ENCODE measurements at places on chromosomes 1 and 21.

- no peak for DNase-seq
Measured at GRCh38 chr1:11301601-11302000, 28.6 kb downstream of the UBIAD1 start.

- DNase-seq: no peak
Measured at GRCh38 chr21:37870221-37870620, 46.0 kb downstream of the KCNJ6 start.

- no peak for DNase-seq
Measured at GRCh38 chr1:15288173-15288926, 41.3 kb downstream of the FHAD1 start.

DNA sequence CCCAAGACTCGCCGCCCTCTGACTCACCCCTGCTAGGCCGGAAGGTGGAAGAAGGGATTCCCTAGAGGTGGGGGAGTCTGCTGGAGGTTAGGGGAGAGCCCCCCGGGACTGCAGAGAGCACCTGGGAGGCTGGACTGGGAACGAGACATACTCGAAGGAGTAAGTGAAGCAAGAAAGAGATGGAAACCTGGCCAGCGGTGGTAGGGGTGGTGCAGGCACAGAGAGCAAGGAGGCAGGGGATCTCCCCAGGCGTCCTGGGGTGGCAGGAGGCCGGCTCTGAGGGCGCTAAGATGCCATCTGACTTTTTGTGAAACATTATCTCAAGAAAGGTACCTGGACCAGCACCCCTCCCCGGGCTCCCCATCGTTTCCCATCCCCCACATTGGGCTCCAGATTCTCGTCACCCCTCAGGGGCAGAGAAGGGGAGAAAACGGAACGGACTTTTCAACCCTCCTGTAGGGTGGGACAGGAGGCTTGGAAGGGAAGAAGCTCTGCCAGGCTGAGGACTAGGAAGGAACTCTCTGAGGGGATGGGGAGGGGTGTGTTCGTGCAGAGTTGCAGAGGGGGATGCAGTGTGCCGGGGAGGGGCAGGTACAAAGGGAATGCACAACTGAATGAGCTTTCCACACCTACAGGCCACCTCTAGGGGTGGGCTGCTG lies 708 bp downstream of the CHRNB2 start:
- no peak for DNase-seq

- DNase-seq: no peak
Measured at GRCh38 chr1:176879784-176880620, 284.5 kb downstream of the ASTN1 start.
